ENCODE measurements at places on chromosomes 7 and 10.

GRCh38 chr10:76311752-76312636, 880.6 kb downstream of the LRMDA start:
- DNase-seq, result peak; percentile 34

GRCh38 chr10:129096065-129096984, 370.7 kb upstream of the MGMT start:
- DNase-seq, result no peak

GRCh38 chr10:123938890-123939289, 47.3 kb upstream of the CPXM2 start:
- DNase-seq, result no peak

GRCh38 chr10:50566150-50566549, 57.6 kb downstream of the SGMS1 start:
- DNase-seq, result no peak

DNA sequence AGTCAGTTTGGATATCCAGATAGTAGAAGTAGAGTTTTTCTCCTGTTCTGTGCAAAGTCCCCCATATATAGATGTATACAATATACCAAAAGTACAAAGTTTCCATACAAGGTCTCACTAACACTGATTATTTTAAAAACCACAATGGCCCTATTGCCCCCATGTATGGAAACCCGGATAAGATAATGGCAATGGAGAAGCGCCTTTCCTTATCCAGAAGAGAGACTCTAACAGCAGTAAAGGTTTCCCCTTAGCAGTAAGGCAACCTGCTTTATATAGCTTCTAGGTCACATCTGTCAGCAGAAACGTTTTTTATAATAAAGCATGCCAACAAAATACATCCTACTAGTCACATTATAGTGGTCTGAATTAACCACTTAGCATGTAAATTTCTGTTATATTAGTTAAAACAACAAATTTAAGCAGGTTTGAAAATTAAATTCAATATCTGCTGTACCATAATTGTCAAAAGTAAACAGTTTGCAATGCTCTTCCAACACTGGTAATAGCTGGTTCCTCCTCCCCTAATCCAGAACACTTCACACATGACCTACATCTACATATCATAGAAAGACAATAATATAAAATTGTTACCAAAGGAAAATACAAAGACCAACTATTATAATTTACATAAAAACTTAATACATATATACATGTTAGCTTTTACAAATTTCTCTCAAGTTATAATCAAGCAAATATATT, 22.4 kb downstream of the USP6NL start:
- no peak for DNase-seq

- DNase-seq, result no peak
Measured at GRCh38 chr7:119392-120163, 72.8 kb upstream of the FAM20C start.

GRCh38 chr7:116598278-116598677, 73.4 kb downstream of the CAV1 start:
- DNase-seq, result no peak

- DNase-seq, result no peak
Measured at GRCh38 chr7:134992626-134993179, 6.4 kb downstream of the AGBL3 start.

DNA sequence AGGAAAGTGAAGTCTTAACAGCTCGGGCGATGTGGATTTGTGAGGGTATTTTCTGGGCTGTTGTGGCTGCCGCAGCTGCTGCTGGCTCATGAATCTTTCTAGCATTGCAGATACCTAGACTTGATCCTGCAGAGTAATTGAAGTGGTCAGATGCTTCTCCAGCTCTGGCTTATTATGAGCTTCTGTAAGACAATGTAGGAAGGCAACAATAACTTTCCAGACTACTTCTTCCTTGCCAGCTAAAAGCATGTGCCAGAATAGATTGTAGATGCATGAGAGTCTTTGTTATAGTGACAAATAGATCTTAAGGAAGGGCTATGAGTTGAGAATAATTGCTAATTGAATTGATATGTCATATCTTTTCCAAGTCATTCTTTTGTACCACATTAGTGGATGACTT, 461.4 kb upstream of the POT1 start:
- no peak for DNase-seq

DNA sequence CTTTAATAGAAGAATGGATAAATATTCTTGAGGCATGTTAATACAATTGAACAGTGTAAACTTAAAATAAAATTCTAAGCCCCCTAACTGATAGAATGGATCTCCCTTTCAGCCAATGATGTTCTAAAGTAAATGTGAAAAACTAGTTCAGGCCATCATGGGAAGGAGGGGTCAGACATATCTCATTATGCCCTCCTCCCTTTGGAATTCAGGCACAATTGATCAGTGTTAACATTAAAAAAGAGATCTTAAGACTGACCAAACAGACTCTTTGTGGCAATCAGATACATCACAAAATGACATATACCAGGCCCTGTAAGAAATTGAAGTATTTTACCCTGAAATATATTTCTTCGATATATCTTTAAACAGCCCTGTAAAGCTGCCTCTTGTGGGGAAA, 683.0 kb upstream of the LRRTM3 start:
- no peak for DNase-seq

- DNase-seq, result no peak
Measured at GRCh38 chr10:60937022-60937421, 7.0 kb downstream of the RHOBTB1 start.

- DNase-seq, result no peak
Measured at GRCh38 chr7:36711256-36711655, 13.0 kb downstream of the AOAH start.

GRCh38 chr7:84803979-84804378, 382.9 kb downstream of the SEMA3D start:
- DNase-seq, result no peak

GRCh38 chr7:65832281-65832680, 40.6 kb upstream of the VKORC1L1 start:
- peak; percentile 19 for DNase-seq

- DNase-seq, result no peak
Measured at GRCh38 chr10:77077316-77077945, 560.2 kb downstream of the KCNMA1 start.

DNA sequence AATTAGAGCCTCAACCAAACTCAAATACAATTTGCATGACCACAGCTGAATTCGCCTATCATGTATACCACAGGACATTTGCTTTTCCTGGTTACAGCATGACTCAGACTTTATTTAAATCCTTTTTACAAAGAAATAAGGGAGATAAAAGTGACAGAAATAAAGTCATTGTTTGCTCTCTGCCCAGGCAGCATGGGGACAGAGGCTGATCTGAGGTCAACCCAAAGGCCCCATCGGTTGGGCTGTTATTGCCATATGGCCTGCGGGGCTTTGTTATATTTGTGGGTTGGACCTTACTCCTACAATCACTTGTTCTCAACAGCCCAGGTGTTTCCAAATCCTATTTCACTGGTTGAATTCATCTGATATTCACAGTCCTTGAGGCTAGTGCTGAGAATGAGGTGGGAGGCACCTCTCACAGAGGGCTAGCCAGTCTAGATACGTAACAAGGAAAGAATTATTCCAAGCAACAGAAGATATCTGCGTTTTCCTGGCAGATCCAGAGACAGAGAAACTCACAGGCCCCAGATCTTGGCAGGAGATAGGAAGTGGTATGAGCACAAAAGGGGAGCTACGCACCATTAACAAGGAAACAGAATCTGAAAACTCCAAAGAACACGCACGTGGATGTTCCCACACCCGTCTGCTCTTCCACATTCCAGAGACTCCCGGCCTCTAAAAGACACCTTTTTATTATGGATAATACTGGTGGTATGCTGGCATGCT, 117.3 kb downstream of the HIPK2 start:
- peak; percentile 17 for DNase-seq

DNA sequence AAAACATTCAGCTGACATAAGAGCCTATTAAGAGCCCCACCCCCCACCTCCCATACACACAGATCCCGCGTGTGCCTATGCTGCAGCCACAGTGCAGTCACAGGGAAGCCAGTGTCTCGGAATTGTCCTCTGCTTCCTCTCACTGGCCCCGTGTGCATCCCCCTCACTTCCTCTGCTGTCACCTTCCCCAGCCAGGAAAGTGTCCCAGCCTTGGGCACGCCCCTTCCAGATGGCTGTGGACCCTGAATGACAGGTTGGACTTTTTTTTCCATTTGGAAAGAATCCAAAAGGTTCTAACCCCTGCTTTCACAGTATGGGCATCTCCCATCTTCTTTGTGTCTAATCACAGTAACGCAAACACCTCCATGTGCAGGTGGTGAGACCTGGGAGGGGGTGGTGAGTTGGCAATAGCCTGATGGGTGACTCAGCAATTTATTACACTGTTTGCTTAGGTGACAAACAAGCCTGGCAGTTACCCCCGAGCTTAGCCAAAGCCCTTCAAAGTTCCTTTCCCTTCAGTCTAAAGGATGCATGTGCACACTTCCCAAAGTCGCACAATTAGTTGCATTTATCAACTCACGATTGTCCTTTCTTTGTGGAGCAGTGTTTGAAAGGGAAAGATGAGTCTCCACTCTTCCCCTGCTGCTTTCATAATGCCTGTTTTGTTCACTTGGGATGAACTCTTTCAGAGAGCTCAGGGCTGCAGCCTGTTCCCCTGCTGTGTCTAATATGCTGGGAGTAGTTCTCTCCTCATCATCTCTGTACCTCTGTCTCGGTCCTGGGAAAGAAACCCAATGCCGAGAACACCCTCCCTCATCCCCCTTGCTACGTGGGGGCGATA, 67.5 kb upstream of the EFCAB10 start:
- DNase-seq, result peak; percentile 89

DNA sequence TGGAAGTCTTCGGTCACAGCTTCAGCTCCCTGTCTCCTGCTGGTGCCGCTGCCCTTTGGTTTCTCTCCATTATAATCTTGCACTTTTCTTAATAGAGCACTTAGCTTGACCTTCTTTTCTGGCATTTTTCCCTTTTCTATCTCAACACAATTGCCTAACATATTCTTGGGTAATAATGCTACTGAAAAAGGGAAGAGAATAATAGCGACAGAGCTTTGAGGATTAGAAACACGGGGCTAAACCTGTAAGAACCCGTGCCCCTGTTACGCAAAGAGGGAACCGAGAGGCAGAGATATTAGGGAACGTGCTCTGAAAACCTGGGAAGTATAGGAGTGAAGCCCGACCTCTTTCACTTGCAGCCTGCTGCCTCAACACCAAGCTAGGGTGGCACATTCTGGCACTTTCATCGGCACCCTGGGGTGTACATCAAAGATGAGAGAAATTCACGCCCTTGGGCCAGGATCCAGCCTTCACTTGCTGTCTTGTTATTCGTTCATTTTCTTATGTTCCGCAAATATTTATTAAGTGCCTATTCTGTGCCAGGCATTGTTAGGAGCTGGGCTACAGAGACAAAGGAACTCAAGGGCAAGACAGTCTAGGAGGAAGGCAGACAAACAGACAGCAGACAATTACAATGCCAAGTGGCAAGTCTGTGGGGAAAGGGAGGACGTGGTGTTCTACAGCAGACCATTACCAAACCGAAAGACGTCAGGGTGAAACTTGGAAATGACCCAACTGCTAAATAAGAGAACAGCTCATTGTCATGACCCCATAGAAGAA, 33.0 kb upstream of the GALNTL5 start:
- no peak for DNase-seq

- no peak for DNase-seq
Measured at GRCh38 chr7:2667843-2668242, 20.2 kb upstream of the AMZ1 start.

GRCh38 chr7:140888087-140888486, 36.6 kb downstream of the BRAF start:
- no peak for DNase-seq

- no peak for DNase-seq
Measured at GRCh38 chr7:15495170-15495569, 66.6 kb downstream of the AGMO start.

- no peak for DNase-seq
Measured at GRCh38 chr7:153185936-153186335, 426.4 kb downstream of the ACTR3B start.

DNA sequence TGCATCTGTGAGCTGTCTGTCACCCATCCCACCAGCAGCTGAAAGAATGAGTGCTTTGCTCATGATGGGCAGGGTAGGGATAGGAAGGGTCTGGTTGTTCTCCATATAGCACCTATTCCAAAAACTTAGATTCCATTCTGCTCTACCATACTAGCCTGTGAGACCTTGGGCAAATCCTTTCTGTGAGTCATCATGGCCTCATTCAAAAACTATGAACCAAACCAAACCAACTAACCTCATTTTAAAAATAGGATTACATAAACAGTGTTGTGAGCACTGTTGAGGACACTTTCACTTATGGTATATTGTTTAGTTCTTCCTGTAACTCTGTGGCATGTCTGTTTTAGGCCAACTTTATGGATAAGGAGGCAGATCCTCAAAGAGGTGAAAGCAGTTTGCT, 30.9 kb upstream of the STEAP4 start:
- DNase-seq, result no peak

DNA sequence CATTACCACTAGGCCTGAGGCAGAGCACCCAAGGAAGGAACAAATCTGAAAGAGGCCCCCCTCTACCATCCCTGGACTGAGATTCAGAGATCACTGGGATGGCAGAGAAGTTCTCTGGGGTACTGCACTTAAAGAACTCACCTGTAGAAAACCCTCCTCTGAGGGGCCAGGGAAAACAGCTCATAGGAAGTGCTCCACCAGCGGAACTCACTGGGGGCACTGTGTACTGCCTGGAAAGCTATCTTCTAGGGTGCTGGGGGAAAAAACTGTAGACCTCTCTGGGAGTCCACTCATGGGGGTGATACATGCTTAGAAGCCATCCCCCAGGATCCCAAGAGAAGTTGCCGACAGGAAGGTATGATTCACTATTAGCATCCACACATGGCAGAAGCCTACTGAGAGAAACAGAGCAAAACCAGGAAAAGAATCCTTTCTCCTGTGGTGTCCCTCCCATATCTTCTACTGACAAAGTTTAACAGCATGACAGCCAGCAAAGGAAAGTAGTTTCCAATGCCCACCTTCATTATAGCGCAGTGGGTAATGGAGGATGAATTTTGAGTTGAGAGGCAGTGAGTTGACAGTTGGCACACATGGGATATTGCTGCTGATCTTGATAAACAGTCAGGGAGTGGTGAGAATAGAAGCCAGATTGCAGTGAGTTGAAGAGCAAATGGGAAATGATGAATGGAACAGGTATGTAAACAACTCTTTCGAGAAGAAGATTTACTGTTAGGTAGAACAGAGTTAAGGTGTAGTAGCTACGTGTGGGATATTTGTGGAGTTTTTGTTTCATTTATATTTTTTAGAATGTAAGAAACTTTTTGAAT, 20.9 kb downstream of the ANKIB1 start:
- DNase-seq, result no peak

GRCh38 chr7:66267249-66267648, 62.1 kb downstream of the TPST1 start:
- no peak for DNase-seq

GRCh38 chr10:48760983-48761382, 76.3 kb downstream of the WDFY4 start:
- no peak for DNase-seq

- DNase-seq, result no peak
Measured at GRCh38 chr10:62109587-62110293, 158.9 kb downstream of the RTKN2 start.

GRCh38 chr10:71080381-71081228, 131.8 kb upstream of the UNC5B start:
- DNase-seq, result no peak

Data from HT-29 (cell line).